ENCODE measurements at places on chromosomes 3 and 15. TPM values are rescaled to one million over a fixed set of nuclear protein-coding genes. Genes with fewer than 3 reads are reported as not detected.

The MESD gene
- total RNA-seq = 17.2 TPM

The LYSMD2 gene
- 9.4 TPM for total RNA-seq

The PGBD4 gene
- 1.0 TPM for total RNA-seq

The EHHADH gene
- total RNA-seq = 1.0 TPM

The PPP1R2 gene
- total RNA-seq = 42.8 TPM

The TUSC7 gene
- total RNA-seq = not detected

The ITGA11 gene
- total RNA-seq = 5.7 TPM

The CAMP gene
- not detected for total RNA-seq

The CEP19 gene
- 2.6 TPM for total RNA-seq

The CHRNA3 gene
- not detected for total RNA-seq

The MEX3B gene
- total RNA-seq = 11.0 TPM

The CYP8B1 gene
- total RNA-seq = not detected

The BFSP2 gene
- 2.1 TPM for total RNA-seq

The ITIH1 gene
- total RNA-seq = under 0.01 TPM

The CYP19A1 gene
- total RNA-seq = 0.52 TPM

The APOD gene
- 20.4 TPM for total RNA-seq

The ABHD17C gene
- 3.7 TPM for total RNA-seq

The CLRN1 gene
- not detected for total RNA-seq

The PPCDC gene
- 4.7 TPM for total RNA-seq

The TLR9 gene
- not detected for total RNA-seq

The PIK3R4 gene
- 58.5 TPM for total RNA-seq

The ADGRG7 gene
- total RNA-seq = not detected

The EIF4E3 gene
- 2.6 TPM for total RNA-seq

The DPPA2 gene
- total RNA-seq = not detected

The JMJD7 gene
- total RNA-seq = 1.0 TPM

The OR5AC2 gene
- total RNA-seq = not detected

The LRTM1 gene
- total RNA-seq = 106 TPM

The SERINC4 gene
- total RNA-seq = under 0.01 TPM

The NEO1 gene
- 31.3 TPM for total RNA-seq

The POTEB2 gene
- not detected for total RNA-seq

The CRYGS gene
- 1.0 TPM for total RNA-seq

The ROBO1 gene
- 20.4 TPM for total RNA-seq

The HRG gene
- not detected for total RNA-seq

The SAXO2 gene
- total RNA-seq = 0.52 TPM

The GOLGA6B gene
- total RNA-seq = not detected

The LTF gene
- 3.1 TPM for total RNA-seq

The ANKRD34C gene
- not detected for total RNA-seq

The DALRD3 gene
- 27.7 TPM for total RNA-seq

The RHOV gene
- 1.0 TPM for total RNA-seq

The STARD5 gene
- total RNA-seq = 2.1 TPM

The P2RY14 gene
- 1.6 TPM for total RNA-seq

The FILIP1L gene
- total RNA-seq = 29.2 TPM

The LRRC34 gene
- 3.1 TPM for total RNA-seq

All from skeletal muscle tissue (tissue), 5 donors.